Activated CD8-positive, alpha-beta memory T cell treated with anti-CD3 and anti-CD28 coated beads, Interleukin-2, amount 50 U/mL, for 48 hours (primary cell): ENCODE measurements at places on chromosomes 16 and 17.

DNA sequence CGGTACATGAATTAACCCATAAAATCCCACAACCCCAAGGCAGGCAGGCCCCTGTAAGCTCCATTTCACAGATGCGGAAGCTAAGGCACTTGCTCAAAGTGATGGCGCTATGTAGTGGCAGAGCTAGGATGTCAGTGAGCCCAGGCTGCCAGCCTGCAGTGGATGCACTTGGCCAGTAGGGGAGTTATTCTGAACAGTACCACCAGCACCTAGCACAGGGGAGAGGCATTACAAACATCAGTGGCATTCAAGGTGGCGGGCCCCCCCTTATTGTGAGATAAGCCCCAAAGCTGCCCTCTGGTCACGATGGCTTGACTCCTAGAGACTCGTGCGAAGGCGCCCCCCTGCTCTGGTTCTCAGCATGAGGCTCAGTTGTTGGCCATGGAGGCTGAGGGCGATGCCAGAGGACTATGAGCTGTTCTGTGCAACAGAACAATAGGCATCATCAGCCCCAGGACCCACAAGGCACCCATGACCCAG is 33.8 kb downstream of the GTF3C1 start:
- peak; percentile 56 for DNase-seq

DNA sequence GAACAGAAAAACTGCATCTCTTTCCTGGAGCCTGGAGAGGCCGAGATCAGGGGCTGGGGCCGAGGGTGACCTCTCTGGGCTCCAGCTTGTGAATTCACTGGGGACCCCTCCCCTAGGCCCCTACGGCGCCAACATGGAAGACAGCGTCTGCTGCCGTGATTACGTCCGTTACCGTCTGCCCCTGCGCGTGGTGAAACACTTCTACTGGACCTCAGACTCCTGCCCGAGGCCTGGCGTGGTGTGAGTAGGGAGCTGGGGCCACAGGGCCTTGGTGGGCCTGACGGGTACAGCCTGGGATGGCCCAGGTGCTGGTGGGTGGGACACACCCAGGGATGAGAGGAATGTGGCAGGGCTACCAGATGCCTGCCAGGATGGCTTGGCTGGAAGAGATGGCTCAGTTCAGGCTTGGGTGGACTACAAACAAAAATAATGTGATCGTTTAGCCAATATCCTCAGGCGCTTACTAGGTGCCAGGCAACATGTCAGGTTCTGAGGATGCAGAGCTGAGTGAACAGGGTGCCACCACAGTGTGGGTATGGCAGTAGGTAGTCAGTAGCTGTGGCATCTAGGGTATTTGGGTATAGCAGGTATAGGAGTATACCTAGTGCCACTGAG is 1.8 kb downstream of the CCL22 start:
- DNase-seq: no peak

DNA sequence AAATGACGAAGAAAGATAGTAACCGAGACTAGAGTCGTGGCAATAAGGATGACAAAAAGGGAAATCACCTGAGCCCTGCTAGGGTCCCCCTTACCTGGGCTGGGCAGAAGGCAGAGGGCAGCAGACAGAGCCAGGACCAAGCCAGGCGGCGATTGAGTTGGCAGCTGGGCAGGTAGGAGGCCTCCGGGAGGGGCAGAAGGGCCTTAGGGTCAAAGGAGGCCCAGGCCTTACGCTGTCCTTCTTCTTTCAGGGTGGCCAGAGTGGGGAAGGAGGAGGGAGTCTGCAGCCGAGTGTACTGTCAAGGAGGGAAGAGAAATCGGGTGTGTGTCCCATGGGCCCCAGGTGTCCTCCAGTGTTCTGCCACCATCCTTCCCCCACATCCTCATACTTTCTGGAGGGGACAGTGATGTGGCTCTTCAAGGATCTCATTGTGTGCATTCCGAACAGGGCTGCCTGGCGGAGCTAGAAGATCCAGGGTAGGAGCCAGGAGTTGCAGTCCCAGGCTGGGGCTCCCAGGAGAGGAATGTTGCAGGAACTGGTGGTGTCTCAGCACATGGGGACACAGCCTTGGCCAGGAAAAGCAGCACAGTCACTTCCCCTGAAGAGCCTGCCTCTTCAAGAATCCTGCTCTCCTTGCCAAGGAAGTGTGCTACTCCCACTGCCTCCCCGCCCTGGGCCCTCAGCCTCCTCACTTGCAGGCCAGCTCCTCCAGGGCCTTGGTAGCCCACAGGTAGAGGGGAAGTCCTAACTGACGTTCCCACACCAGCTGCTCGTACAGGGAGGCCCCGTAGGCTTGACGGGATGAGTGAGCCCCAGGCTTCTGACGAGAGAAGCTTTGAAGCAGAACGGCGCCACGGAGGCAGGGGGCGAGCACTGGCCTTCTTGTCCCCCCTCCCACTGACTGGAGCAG is 13.2 kb downstream of the CTC1 start:
- DNase-seq: no peak

- no peak for DNase-seq
Observed at GRCh38 chr17:31530391-31530985, 139.0 kb downstream of the RAB11FIP4 start.

DNA sequence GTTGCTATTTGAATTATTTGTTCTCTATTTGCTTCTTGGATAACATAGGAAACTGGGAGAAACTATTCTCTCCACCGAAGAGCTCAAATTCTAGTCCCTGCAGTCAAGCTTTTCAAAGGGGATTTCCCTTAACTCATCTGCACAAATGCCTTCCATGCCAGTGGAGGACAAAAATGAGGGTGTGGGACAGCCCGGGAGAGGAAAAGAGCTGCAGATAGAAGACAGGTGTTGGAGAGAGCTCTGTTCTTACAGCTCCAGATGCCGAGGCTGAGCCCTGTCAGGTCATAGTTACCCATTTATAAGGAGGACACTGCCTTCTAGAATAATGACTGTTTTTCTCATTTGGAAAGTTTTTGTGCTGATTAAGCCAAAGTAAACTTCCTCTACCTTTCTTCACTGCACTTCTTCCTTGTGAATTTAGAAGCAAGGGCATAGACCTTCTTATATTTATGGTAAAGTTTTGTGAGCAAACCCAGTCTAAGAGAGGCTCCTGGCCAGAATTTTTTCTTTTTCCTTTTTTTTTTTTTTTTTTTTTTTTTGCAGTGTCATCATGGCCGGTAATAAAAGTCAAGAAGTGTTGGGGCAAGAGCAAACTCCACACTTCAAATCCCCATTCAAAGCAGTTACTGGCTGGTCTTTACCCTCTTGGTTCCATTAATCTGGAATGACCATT is 177.2 kb downstream of the ABCC12 start:
- DNase-seq: no peak

DNA sequence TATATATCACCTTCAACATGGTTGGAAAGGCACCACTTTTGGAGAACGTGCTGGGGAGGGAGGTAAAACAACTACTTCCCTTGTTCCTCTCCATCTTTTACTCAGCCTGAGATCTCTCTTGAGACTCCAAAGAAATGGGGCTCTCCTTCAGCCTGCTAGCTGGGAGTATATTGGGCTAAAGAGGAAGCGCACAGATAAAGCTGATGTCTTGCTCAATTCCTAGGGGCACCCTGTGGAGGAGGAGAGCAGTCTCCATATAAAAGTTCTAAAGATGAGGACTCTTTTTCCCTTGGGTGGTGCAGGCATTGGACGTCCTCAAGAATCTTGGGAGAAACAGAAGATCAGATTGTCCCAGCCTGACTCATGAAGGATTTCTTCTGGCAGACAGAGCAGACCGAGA is 4.6 kb upstream of the ETV4 start:
- DNase-seq: no peak

DNA sequence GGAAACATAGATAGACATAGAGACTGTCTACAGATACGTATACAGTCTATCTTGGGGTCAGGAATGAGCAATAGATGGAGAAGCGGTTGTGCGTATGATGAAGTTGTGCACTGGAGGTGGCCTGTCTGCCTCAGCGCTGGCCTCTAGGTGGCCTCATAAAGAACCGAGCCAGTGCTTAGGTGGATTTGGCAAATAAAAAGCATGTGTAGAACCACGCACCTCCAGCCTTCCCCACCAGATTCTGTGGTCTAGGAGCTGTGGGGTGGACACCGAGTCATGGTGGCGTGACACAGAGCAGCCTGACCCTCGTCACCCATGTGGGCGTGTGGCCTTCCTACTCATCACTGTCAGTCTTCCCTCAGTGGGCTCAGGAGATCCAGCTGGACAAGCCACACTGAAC is 34.0 kb downstream of the PGS1 start:
- peak; percentile 78 for DNase-seq

DNA sequence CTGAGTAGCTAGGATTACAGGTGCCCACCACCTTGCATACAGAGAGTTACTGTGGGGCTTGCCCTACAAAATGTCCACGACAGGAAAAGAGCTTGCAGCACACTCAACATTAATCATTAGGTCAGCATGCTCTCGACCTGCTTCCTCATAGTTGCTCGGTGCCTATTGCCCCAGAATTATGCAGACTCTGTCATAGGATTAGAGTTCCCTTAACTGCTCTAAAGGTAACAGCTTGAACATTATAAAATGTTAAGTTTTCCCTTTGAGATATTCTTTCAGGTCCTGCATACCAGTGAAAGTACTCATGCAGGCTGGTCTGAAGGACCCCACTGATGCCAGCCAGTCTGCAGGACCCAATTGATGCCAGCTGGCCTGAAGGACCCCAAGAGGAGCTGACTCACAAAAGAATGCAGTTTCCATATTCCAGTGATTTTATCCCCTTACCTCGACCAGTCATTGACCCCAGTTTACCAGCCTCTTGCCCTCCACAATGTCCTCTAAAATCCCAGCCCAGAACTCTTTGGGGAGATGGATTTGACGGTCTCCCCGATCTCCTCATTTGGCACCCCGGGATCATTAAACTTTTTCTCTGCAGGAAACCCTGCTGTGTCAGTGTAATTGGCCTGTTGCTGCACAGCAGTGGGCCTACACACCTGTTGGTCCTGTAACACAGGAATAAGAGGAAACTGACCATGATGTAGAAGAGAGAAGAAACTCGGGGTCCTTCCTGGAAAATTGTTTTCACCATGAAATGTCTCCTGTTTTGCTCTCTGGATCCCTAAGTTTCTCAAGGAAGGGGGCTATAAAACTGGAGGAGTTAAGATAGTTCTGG is 10.6 kb downstream of the ICAM2 start:
- no peak for DNase-seq

DNA sequence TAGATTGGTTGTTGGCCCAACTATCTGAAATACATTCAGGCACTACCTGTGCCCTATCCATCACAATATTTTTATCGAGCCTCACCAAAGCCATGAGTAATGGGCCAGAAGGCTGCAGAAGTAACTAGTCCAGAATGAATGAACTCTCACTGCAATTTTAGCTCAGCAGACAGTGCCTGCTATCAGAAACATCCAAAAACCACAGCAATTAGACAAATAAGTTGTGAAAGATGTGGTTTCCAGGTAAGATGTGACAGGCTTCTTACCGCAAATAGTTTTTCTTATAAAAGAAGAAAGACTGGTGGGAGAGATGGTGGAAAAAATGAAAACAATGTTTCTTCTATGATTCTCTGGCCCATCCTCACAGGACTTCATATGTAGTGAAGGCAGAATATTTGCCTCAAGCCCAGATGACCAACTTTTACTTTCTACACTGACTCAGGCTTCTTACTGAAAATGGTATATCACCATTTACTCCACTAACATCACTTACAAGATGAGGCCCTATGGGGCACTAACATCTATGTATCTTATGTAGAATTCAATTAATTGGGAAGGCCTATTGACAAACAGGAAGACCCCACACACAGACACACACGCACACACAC is 9.8 kb upstream of the RFFL start:
- DNase-seq: no peak

DNA sequence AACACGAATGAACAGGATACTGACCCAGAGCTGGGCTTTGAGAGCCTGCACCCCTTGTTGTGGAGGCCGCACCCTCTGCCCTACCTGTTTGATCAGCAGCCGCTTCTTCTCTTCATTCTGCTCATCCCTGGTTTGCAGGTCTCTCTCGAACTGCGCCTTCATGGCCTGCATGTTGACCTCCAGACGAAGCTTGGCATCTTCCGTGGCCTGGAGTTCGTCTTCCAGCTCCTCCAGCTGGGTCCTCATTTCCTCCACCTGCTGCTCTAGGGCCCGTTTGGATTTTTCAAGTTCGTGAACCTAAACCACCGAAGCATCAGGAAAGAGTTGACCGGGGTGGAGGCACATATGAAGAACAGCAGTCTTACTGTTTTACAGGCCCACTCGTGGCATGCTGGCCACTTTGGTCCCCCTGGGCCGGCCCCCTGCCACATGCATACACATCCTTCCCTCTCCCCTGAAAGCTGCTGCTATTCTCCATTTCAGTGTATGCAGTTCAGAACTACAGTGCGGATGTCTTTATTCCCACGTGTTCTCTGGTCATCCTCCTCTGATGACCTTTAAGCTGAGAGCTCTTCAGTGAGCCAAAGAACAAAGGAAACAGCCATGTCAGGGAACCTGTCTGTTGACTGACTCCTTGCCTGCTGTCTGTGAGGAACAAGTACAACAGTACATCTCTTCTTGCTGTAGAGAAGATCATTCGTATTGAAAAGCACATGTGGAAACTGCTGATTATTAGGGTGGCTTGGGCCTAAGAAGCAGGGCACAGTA is 54.8 kb downstream of the NDEL1 start:
- DNase-seq: no peak

GRCh38 chr16:64749346-64749745 is 372.5 kb downstream of the CDH11 start:
- no peak for DNase-seq

- DNase-seq: no peak
Observed at GRCh38 chr16:29804020-29804419, 2.3 kb upstream of the MAZ start.

- DNase-seq: peak; percentile 82
Observed at GRCh38 chr16:57810197-57811031, 8.1 kb upstream of the KIFC3 start.

DNA sequence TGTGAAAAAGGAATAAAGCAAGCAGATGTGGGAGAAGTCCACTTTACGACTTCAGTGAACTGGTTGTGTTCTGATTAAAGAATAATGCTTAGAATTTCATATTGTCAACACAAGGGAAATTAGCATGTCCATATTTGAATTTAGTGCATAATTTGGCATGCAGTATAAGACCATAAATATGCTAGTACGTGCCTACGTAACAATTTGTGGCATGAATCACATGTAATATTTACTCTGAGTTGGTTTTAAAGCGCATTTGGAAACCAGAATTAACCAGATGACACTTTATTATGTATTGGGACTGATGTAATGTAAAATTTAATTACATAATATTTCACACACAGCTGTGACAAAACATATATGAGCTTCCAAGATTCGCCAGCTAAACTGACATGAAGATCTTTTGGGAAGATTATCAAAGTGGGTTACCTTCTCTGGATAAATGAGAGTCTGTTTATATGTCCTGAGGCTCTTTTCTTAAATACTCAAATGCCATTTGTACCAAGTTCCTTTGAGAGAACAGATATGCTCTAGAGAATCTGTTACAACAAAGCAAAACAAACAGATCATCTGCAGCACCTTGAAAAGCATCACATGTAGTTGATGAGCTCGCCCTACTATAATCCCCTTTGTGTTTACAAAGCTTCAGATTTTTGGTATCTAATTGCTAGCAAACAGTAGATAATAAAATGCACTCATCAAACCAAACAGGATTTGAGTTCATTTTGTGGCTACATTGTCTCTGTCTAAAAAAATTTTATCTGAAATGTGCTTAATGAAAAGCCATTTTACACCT is 1468.6 kb downstream of the CDH11 start:
- DNase-seq: no peak
